ENCODE measurements at places on chromosomes 3 and 15.
A peak's percentile ranks its signal among the peaks of the same experiment; 100 is the strongest.

GRCh38 chr15:31280046-31280830 lies 46.4 kb upstream of the KLF13 start:
- peak; percentile 20 for DNase-seq

DNA sequence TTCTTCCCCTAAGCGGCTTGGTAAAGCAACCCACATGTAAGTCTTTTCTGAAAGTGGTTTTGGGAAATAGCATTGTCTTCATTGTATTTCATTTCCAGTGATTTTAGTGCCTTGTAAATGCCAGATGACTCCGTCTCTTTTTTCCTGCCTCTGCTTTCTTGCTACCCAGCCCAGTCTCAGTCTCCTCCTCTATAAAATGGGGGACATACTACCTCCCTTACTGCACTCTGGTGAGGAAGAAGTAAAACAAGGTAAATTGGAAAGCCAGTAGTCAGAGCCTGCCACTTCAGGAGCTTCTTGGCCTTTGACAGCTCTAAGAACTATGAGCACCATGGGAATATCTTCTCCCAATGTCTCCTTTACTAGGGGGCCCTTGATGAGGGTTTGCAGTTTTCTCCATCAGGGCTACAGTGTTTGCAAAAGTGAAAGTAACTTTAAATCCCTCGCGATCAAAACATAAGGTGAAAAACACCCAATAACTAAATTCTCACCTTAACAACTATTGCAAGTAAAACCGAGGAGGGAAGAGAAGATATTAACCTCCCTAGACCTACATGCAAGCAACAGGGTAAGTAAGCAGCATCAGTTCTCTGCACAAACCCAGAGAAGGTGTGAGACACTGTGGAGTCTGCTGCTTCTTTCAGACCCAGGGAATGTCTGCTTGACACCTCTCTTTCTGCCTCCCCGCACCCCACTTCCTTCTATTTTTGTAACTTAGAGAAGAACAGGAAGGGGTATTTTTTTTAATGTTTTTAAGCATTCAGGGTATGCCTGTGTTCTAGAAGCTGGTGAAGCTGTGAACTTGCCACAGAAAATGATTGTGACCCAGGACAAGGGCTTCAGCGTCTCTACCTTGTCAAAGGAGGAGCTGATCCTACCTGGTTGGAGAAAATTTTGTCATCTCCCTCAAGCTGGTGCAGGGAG lies 159.1 kb upstream of the EOMES start:
- no peak for DNase-seq

DNA sequence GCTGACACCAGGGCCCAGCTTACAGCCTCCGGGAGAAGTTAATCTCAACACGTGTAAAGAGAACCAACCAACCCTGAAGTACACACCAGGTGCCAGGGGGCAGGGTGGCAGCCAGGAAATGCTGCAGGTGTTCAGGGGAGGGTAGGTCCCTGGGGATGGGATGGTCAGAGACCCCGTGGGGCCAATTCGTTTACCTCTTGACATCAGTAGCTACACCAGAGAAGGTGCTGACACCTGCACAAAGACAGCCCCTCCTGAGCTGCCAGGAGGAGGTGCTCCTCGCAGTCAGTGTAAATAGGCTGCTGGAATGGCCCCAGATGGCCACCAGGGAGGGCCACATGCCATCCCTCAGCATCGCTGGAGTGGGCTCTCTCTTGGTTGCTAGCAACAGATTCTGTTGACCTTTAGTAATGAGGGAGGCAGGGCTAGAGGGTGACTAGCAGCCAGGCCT lies 52.8 kb downstream of the CORO2B start:
- DNase-seq: no peak

- DNase-seq: no peak
These were observed 38.0 kb downstream of the EXOG start for GRCh38 chr3:38534180-38534579.
